Stimulated activated CD4-positive, alpha-beta T cell treated with anti-CD3 and anti-CD28 coated beads, Interleukin-2, amount 100 ng/mL, for 4 hours (primary cell): ENCODE measurements at places on chromosomes 3 and 15.

- DNase-seq = no peak
Measured at GRCh38 chr3:154642145-154642544, 212.2 kb upstream of the GPR149 start.

GRCh38 chr3:63048367-63049326, 173.4 kb upstream of the CADPS start:
- DNase-seq = no peak

GRCh38 chr3:156676768-156677479, 2.5 kb downstream of the TIPARP start:
- peak; percentile 22 for DNase-seq

DNA sequence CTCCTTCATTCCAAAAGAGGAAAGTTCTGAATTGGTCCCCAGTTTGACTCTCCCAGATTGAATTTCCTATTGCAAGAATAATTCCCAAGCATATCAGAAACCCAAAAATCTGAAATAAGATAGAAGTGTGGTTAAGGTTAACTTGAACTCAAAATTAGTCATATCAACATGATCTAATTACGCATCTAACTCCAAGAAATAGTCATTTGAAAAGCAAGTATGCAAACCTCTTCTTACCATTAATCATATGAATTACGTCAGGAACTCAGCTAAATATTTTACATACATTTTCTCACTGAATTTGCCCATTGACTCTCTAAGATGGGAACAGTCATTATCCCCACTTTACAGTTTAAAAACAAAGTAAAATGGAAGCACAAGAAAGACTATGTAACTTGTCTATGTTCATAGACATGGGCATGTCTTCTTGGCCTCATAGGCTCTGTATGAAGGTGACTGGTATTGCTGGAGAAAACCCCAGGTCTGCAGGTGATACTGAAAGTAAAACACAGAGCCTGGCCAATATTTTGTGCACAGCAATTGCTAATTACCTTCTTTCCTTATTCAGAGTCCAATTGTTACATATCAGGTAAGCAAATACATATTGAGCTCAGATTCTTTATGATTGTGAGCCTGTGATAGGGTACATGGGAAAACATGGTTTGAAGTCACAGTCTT, 139.2 kb downstream of the ATP8B4 start:
- no peak for DNase-seq

- DNase-seq = no peak
Measured at GRCh38 chr3:150184426-150185071, 213.9 kb upstream of the PFN2 start.

DNA sequence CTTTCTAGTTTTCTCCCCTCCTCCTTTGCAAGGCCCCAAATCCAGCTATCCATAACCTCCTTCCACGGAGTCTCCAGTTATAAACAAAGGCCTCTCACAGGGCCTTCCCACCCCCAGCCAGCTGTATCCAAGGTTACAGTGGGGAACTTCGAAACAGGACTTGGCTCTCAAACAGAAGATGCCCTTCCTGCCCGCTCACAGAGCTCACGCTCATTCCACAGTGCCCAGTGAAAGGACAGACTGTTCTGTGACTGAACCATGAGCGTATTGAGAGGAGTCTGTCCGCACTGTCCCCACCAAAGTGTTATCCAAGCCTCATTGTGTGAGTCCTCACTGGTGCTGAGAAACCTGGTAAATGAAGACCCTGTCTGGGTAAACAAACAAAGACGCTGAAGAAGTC, 35.4 kb downstream of the ARHGAP31 start:
- no peak for DNase-seq

- no peak for DNase-seq
Measured at GRCh38 chr3:81726735-81727134, 34.7 kb downstream of the GBE1 start.

DNA sequence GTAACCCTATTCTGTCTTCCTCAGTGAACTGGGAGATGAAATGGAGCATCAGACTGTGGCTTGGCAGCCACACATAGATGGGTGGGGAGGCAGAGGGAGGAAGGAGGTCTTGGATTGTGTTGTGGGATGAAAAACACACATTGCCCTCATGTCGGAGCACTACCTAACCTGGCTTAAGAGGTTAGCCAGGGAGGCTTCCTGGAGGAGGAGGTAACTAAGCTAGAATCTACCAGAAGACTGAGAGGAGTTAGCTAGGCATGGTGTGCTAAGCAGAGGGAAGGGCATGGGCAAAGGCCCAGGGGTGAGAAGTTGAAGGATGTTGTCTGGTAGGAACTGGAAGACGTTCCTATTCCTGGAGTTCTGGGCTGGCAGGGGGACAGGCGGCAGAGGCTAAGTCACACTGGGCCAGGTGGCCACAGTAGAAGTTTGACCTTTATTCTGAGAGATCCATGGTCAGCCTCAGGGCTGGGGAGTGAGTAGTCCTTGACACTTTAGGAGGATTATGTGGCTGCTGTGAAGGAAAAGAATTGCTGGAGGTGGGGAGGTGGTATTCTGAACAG, 7.7 kb upstream of the PRKCD start:
- DNase-seq = no peak

GRCh38 chr3:76669322-76669721, 370.6 kb upstream of the ROBO2 start:
- DNase-seq = no peak

- no peak for DNase-seq
Measured at GRCh38 chr3:189531271-189531670, 99.9 kb upstream of the TP63 start.

- no peak for DNase-seq
Measured at GRCh38 chr3:46349484-46350261, 4.2 kb upstream of the CCR2 start.

DNA sequence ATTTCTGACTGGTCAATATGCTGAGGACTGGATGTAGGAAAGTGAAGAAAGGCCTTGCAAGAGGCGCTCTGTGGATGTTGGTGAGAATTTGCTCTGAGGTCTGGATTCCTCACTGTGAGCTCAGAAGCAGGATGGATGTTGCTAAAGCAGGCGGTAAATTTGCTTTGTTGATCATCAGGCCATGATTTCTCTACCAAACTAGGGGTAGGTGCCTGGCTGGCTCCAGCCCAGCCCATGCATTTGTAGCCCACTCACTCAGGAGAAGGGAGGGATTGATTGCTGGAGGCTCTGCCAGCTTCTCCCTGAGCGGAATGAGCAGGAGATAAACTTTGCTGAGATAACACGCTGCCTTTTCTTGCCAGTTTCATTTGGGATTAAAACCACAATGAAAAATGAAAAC, 44.3 kb upstream of the NTRK3 start:
- DNase-seq = no peak

GRCh38 chr3:47540281-47540680, 26.8 kb upstream of the ELP6 start:
- DNase-seq = no peak

- peak; percentile 41 for DNase-seq
Measured at GRCh38 chr3:112132975-112133448, at the start of gene GCSAM. GCSAM (minus strand) TSS chr3:112133248; CDS start chr3:112133120, 128 bp downstream.

DNA sequence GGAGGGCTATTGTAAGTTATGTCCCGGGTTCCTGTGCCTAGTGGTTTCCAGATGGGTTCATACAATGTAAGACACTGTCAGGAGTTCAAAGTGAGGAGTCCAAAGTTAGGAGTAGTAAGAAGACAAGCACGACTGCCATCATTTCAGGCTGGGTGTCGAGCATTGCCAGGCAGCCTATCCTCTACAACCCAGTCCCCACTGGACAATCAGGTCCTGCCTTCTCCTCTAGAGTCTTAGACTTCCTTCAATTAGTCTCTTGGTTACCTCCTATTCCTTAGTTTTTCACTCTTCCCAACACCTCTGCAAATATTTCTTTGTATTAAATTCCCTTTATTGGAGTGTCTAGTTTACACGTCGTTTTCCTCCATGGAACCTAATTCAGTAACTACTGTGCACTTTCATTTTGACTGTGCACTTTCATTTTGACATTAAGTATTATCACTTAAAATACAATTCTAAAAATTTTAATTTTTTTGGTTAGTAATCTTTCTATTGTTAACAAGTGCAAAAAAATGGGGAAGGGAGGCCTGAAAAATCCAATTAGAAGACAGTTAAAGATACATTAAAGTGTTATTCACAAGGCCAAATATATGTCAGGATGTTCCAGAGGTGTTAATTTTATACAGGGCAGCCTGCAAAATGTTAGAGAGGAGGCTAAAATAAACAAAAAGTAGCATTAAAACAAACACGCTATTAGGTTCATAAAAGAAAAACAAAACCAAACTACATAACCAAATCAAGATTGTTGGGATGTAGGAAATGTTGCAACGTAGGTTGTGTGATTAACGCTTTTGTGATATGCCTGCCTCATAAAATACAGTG, 155.3 kb downstream of the TBL1XR1 start:
- no peak for DNase-seq

DNA sequence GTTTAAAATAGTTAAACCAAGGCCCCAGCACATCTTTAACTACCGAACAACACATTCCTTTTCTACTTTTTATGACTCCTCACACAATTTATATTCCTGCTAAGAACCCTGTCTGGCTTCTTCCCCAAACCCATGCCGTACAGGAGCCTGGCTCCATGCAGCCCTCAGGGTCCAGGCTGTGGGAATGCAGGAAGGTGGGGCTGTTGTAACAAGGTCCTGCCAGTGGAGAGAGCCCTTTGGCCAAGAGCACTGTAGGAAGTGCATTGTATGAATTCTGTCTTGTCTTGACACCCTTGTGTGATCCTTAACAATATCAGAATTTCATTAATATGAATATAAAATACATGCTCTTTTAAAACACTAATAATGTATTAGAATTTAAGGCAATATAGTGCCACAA, 563.8 kb downstream of the TBL1XR1 start:
- DNase-seq = no peak

DNA sequence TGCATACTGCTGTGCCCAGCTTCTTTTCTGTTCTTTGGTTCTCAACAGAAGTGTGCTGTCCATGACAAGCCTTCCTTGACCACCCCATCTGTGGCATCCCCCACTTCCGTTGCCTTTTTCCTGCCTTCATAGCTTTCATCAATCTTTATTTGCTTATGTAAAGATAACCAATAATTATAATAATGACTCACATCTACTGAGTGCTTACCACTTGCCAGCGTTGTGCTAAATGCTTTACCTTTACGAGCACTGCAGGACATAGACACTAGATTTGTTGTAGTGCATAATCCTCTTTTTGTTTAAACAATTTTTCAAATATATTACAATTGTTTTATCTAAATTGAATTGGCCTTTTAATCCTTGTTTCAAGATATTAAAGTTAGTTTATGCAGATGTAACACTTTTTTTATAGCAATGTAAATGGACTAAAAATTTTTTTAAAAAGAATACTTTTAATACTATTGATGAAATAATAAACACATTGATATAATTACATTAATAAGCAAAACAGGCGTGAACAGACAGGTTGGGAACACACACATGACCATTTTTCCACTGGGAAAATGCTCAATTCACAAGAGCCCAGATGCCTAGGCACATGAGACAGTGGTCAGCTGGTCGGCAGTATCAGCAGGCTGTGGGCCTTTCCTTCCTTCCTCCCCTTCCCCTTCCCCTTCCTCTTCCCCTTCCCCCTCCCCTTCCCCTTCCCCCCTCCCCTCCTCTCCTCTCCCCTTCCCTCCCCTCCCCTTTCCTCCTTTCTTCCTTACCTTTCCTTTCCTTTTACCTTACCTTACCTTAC, 42.5 kb downstream of the TRAK1 start:
- DNase-seq = no peak

- no peak for DNase-seq
Measured at GRCh38 chr3:132843851-132844553, 121.8 kb upstream of the NPHP3 start.

DNA sequence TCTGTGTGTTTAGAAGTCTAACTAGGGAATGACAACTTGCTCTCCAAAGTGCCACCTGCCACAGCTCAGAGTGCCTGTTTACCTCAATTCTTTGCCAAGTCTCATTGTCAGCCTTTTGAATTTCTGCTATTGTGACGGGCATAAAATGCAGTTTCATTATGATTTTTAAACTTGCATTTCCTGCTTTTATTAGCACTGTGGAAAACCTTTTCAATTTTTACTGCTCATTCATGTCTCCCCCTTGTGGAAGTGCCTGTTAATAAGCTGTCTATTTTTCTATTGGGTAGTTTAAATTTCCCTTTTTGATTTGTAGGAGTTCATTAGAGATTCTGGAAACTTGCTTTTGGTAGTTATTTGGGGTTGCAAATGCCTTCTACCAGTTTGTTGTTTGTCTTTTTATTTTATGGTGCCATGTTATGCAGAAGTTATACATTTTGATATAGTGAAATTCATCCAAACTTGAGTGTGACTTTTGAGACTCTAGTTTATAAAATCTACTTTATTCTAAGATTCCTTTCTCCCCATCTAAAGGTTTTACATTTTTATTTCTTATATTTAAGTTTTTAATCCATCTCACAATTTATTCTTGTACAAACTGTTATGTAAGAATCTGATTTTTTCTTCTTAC, 53.9 kb upstream of the FRMD4B start:
- DNase-seq = no peak

DNA sequence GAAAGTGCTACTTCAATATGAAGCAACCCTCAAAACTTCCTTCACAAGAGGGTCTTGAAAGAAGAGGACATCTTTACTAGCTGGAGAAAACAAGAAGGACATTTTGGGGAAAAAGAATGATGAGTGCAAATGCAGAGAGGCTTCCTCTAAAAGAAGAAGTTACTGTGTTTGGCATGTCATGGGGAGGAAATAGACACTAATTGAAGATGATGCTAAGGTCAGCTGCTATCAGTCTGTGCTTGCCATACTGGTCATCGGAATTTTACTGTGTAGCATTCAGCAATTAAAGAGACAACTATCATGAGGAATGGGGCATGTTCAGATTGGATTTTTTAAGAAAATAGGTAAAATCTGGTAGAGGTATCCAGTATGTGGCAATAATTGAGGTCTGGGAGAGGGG, 60.0 kb downstream of the THRB start:
- DNase-seq = no peak

DNA sequence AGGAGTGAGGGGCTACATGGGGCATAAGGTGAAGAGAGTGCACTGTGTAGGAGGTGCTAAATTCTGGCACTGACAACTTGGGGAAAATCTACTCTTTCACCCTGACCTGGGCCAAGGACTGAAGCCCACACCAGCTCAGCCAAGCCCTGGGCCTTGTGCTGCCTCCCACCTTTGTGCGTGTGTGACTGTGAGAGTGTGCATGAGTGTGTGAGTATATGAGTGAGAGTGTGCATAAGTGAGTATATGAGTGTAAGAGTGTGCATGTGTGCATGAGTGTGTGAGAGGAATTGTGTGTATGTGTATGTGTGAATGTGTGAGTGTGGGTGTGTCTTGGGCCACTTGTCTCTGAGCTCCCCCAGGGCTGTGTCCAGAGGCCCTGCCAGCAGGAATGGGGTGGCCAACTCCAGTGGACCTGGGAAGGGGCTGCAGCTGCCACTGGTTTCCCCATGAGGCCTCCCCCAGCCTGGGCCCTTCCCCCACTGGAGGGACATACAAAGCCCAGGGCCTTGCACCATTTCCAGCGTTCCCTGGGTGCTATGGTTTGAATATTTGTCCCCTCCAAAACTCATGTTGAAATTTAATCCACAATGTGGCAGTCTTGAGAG, 15.2 kb downstream of the C3orf22 start:
- DNase-seq = no peak

DNA sequence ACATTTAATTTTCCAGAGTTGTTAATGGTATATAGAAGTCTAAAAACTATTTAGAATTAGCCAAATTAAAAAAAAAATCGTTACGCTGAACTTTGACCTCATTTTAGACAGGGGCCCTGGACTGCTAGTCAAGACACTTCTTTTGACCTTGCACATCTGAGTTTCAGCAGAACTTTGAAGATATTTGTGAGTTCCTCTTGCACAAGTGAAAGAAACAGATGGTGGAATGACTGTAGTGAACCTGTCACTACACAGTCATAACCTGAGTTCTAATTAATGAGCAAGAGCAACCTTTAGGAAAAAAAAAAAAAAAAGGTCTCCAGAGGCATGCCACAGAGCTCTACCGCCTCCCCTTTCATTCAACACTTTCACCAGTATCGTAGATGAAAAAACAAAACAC, 5.3 kb downstream of the MYO5C start:
- DNase-seq = no peak

GRCh38 chr3:49295489-49296058, 18.5 kb upstream of the C3orf62 start:
- peak; percentile 16 for DNase-seq
